Amniotic epithelial cell (primary cell): ENCODE measurements at places on chromosomes 2 and 18.

DNA sequence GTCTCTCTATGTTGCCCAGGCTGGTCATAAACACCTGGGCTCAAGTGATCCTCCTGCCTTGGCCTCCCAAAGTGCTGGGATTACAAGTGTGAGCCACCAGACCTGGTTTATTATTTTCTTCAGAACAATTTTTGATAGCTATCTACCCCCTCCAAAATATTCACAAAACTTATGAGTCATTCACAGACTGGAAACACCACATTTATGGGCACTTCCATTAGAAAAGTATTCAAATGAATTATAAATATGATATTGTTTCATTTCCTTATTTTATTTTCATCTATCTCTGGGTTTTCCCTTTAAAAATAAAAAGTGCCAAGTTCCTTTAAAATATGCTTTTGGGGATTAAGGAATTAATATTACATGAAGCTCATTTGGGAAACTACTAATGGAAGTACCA is 58.8 kb upstream of the MSTN start:
- DNase-seq, result no peak

GRCh38 chr2:45836316-45836715 is 184.8 kb downstream of the PRKCE start:
- DNase-seq, result no peak

GRCh38 chr2:195044801-195045200 is 612.2 kb upstream of the SLC39A10 start:
- no peak for DNase-seq

GRCh38 chr18:48949606-48950535 is 894 bp downstream of the SMAD7 start:
- DNase-seq, result no peak

DNA sequence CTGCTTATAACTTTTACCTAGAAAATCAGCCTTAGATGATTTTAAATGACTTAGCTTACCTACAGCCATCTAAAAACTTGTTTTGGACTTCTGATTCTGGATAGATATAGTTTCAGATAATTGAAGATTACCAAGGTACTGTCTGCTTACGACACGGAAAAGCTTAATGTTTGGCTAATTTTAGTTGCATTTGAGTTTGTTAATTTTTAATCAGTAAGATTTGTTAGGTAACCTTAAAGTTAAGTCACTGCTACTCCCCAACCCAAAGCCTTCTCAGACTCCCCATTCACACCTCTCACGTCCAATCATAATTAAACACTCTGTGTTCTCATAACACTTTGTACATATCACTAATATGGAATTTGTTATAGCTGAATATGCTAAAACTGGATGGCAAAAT is 190.6 kb upstream of the VWC2L start:
- no peak for DNase-seq

- no peak for DNase-seq
Observed at GRCh38 chr2:166335284-166335683, 40.5 kb downstream of the SCN9A start.
